ENCODE measurements at places on chromosomes 2 and 18. TPM values are rescaled to one million over a fixed set of nuclear protein-coding genes. Genes with fewer than 3 reads are reported as not detected.

The TCF23 gene
- total RNA-seq: not detected

The STEAP3 gene
- 27.8 TPM for total RNA-seq

The CNDP1 gene
- total RNA-seq: not detected

The RGPD4 gene
- not detected for total RNA-seq

The SH2D6 gene
- total RNA-seq: not detected

The PJVK gene
- 0.58 TPM for total RNA-seq

The OR6B2 gene
- total RNA-seq: not detected

The ANAPC1 gene
- 53.8 TPM for total RNA-seq

The NAPG gene
- total RNA-seq: 26.0 TPM

The BMP10 gene
- total RNA-seq: not detected

The TACR1 gene
- not detected for total RNA-seq

The TMEM182 gene
- total RNA-seq: 3.5 TPM

The UGT1A8 gene
- not detected for total RNA-seq

The MOGAT1 gene
- total RNA-seq: not detected

The C2orf81 gene
- 2.7 TPM for total RNA-seq

The CCDC74B gene
- total RNA-seq: 5.6 TPM

The RNU2-63P gene
- total RNA-seq: not detected

The RNF144A gene
- 14.1 TPM for total RNA-seq

The MROH2A gene
- not detected for total RNA-seq

The ZEB2 gene
- 6.3 TPM for total RNA-seq

The TUBA3E gene
- total RNA-seq: not detected

The PPM1B gene
- 15.3 TPM for total RNA-seq

The SMCHD1 gene
- 32.8 TPM for total RNA-seq

The KCNIP3 gene
- 10.4 TPM for total RNA-seq

The GKN1 gene
- total RNA-seq: not detected

The DGUOK gene
- 65.6 TPM for total RNA-seq

The CGREF1 gene
- total RNA-seq: 2.3 TPM

The CD8B2 gene
- not detected for total RNA-seq

The CCDC74A gene
- total RNA-seq: 22.7 TPM

The RTP5 gene
- not detected for total RNA-seq

The KIF5C gene
- total RNA-seq: 4.7 TPM

Data from epithelial cell of proximal tubule (primary cell).